ENCODE measurements at places on chromosomes 13 and 19.

- no peak for DNase-seq
These were observed 192.2 kb downstream of the PCDH17 start for GRCh38 chr13:57823704-57824103.

DNA sequence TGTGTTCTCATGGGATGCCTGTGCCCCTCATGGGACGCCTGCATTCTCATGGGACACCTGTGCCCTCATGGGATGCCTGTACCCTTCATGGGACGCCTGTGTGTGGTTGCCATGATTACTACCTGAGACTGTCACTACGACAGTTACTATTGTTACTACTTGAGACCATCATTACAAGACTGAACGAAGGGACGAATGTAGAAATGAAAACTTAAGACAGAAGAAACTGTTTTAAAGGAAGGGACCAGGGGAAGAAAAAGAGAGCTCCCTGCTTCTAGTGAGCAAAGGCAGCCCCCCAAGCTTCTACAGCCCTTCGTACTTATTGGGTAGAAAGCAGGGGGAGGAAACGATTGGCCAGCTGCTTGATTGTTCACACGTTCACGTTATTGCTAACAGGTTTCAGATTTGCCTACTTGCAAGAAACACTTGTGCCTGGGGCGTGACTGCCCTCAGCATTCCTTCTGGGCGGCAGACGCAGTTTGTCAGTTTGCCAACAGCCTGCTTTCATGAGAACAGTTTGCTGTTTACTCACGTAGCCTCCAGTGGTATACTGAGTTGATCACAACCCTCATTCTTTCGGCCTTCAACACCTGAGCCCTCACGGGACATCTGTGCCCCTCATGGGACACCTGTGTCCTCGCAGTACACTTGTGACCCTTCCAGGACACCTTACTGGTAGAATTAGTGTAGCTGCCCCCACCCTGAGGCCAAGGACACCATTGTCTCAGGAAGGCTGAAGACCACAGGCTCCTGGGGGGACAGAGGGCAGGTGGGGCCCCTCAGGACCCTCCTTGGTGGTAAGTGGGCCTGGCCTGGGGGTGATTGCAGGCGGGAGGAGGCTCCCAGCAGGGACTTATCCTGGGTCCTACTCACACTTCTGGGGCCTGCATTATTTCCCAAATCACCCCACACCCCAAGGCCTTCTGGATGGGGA, 2.5 kb upstream of the S1PR4 start:
- no peak for DNase-seq

DNA sequence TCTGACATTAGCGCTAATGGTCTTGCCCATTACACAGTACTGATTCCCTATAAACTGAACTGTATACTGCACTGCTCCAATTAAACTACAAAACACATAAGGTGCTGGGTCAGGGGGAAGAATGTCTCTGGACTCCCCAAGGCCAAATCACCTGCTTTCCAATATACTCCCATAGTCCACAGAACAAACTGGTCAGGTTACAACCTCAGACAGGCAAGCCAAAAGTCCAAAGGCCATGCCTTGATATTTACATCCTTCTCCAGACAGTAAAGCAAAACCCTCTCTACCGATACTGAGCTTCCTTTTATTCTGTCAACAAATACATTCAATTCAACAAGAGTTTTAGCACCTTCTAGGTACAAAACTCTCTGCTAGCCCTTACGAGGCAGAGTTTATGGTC, 8.9 kb downstream of the ZNF541 start:
- DNase-seq, result no peak

- no peak for DNase-seq
These were observed 17.5 kb downstream of the PCDH8 start for GRCh38 chr13:52830946-52831345.

DNA sequence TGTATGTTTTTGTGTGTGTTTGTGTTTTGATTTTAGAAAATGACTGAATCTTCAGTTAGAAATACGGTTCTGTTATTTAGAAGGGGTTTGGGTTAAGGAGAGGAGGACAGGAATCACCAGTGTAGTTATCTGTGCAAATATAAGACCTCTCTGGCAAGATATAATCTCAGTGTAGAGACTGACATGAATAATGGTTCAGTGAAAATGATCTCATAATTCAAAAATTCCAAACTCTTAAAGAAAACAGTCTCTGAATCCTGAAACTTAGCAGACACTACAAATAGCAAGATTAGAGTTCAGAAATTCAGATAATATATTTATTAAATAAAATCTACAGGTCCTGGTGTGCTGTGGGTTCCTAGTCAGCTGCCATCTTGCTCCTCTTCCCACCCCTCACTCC, 73.5 kb downstream of the PDS5B start:
- DNase-seq, result no peak

- DNase-seq, result no peak
These were observed 703.8 kb downstream of the DIAPH3 start for GRCh38 chr13:59459972-59460371.

DNA sequence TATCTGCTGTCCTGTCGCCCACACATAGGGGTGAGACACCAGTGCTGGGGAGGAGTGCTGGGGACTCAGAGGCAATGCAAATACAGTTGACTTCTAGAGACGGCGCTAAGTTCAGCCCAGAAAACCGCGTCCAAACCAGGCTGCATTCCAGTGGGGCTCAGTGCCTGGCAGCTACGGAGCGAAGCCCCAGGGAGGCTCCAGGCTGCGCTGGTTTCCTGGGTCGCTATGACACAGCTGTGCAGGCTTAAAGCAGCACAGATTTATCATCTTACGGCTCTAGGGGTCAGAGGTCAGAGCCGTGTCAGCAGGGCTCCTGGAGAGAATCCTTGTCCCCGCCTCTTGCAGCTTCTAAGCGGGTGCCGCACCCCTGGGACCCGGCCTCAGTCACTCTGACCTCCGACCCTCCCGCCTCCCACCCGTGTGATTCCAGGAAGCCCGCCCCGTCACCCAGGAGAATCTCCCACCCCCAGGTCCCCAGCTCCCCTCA, 61.6 kb downstream of the ANKRD10 start:
- DNase-seq, result no peak

- no peak for DNase-seq
These were observed 16.6 kb downstream of the GJA3 start for GRCh38 chr13:20144141-20144850.

DNA sequence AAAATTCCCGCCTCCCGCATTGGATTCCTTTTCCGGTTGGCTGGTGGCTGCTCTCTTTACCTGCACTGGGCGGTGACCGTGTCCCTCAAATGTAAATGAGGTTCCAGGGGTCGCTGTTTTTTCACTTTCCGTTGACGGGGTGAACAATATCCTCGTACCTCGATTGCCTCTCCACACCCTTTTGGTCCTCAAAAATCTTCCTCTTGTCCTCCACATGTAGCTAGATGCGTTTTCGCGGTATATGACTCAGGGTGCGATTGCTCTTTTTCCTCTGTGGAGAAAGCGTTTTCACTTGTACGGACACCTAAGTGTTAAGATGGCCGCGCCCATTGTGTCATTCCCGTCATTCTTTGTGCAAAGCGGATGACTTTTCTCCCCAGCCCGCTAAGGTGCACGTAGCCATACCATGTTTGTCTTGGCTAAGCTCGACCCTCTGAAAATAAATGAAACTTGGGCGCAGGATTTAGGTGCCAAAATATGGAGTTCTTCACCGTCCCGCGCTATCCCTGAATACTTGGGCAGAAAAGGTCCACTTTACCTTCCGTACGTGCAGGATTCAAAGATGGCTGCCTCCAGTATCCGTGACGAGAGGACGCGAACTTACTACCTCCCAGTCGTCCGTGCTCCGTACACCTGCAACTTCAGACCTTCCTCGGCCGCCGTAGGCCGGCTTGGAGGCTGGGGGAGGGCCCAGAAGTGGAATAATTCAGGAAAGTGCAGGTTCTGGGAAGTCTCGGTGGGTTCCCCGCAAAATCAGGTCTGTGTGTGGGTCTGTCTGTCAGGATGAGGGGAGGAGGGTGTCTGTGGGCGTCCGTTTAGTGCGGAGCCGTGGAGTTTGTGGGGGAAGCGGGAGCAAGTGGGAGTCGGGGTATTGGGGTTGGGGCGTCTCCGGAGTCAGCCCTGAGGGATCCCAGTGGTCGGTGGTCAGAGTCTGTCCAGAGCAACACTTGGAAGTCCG, at the start of gene ZNF613:
ZNF613 (plus strand) TSS at position 689 of the 958 bp plus-strand sequence. CDS start 8,749 bp downstream, outside the sequence.
- DNase-seq, result peak; percentile 45

- DNase-seq, result no peak
These were observed 164.2 kb downstream of the DLEU7 start for GRCh38 chr13:50679321-50679720.

DNA sequence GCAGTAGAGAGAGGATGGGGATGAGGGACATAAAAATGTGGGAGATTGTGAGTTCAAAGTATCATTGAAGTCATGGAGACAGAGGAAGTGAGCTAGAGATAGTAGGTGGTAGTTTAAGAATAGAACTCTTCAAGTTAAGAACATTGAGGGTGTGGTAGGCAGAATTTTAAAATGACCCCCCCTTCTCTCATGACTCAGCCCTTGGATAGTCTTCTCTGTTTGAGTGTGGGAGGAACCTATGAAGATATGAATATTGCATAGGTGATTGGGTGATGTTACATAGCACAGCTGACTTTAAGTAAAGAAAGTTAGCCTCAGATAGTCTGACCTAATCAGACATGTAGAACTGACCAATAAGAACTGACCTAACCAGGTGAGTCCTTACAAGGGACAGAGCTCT, 418.6 kb downstream of the FOXO1 start:
- no peak for DNase-seq

- no peak for DNase-seq
These were observed 8.9 kb upstream of the MRPS31 start for GRCh38 chr13:40779796-40780285.

- no peak for DNase-seq
These were observed 69.9 kb downstream of the RUBCNL start for GRCh38 chr13:46317120-46317519.

GRCh38 chr19:51103926-51104341, 4.3 kb downstream of the CTU1 start:
- DNase-seq, result no peak

DNA sequence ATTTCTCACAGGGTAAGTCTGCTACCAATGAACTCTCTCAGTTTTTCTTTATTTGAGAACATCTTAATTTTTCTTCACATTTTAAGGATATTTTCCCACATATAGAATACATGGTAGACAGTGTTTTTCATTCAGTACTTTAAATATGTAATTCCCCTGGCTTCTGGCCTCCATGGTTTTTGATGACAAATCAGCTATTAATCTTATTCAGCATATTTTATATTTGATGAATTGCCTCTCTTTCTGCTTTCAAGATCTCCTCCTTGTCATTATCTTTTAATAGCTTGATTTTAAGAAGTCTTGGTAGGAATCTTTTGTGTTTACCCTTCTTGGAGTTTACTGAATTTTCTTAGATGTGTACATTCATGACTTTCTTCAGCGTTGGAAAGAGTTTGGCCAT, 27.6 kb downstream of the TNFSF13B start:
- no peak for DNase-seq

- DNase-seq, result no peak
These were observed 33.2 kb upstream of the TFDP1 start for GRCh38 chr13:113551081-113552000.

GRCh38 chr13:54486421-54487166, 1458.0 kb downstream of the OLFM4 start:
- DNase-seq, result no peak

DNA sequence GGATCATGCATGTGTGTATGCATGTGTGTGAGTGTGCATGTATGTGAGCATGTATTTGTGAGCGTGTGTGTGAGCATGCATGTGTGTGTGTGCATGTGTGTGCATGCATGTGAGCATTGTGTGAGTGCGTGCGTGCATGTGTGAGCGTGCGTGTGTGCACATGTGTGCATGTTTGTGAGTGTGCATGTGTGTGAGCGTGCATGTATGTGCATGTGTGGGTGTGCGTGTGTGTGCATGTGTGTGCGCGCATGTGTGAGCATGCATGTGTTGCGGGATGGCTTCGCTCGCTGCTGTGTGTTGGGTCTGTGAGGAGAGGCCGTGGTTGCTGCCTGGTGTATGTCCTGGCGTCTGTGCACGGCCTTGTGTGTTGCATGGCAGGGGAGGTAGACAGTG, 32.4 kb downstream of the PAK4 start:
- DNase-seq, result no peak

GRCh38 chr13:75469047-75469446, 12.9 kb downstream of the TBC1D4 start:
- DNase-seq, result no peak

DNA sequence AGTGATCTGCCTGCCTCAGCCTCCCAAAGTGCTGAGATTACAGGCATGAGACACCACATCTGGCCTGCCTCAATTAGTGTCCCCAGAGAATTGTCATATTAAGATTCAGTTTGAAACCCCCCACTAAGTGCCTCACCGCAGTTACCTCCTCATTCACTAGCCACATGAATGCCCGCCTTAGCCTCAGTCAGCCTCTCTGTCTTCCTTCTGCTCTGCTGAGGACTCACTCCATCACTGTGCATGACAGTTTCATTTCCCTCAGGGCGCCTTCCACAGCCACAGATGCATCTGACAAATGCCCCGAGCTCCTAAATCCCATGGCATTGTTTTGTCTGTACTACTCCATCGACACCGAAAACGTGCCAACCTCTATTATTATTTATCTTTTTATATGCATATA, 23.3 kb downstream of the MIPEP start:
- no peak for DNase-seq

- no peak for DNase-seq
These were observed 58.4 kb downstream of the UNC13A start for GRCh38 chr19:17629760-17630159.

DNA sequence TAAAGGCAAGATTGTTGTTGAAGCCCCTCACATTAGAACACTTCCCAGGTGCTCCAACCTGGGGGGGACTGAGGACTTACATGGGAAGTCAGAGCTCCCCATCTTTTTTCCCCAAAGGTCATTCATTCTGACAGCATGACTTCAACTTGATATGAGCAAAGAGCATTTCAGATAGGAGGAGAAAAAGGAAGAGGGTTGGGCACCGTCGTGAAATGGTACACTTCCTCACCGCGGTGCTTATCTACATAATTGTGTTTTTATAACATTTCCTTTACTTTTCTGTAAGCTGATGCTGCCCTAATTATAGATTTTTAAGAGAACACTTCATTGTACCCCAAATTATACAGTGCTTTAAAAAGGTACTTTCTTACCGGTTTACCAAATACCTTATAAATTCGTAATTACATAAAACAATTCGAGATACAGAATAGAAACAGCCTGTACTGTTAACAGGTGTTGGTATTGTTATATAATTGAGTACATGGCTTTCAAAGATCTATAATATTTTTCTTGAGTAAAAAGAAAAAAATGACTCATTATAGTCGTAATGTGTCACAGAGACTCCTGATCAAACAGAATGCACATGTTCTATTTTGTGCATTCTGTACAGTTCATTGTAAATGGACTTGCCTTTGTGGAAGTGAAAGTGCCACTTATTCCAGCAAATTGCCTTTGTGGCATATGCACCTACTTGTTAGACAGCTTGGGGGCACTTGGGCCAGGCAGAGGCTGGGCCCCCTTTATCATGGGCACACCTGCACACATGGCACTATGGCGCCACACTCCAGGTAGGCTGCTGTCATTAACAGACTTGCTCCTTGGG, 81.8 kb downstream of the GGACT start:
- no peak for DNase-seq

DNA sequence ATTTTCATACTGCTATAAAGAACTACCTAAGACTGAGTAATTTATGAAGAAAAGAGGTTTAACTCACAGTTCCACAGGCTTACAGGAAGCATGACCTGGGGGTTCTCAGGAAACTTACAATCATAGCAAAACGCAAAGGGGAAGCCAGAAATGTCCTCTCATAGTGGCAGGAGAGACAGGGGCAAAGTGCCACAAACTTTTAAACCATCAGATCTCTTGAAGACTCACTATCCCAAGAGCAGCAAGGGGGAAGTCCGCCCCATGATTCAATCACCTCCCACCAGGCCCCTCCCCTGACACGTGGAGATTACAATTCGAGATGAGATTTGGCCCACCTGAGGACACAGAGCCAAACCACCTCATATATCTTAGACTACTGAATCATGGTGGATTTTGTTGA, 198.7 kb downstream of the KCTD12 start:
- DNase-seq, result no peak

Data from esophagus squamous epithelium (tissue), 5 donors.